ENCODE measurements at places on chromosomes 12 and 14.

- no peak for DNase-seq
Measured at GRCh38 chr14:101494826-101495225, 66.5 kb upstream of the DIO3 start.

- no peak for DNase-seq
Measured at GRCh38 chr14:56280843-56281242, 162.6 kb downstream of the PELI2 start.

- no peak for DNase-seq
Measured at GRCh38 chr12:78229591-78230101, 399.0 kb downstream of the NAV3 start.

DNA sequence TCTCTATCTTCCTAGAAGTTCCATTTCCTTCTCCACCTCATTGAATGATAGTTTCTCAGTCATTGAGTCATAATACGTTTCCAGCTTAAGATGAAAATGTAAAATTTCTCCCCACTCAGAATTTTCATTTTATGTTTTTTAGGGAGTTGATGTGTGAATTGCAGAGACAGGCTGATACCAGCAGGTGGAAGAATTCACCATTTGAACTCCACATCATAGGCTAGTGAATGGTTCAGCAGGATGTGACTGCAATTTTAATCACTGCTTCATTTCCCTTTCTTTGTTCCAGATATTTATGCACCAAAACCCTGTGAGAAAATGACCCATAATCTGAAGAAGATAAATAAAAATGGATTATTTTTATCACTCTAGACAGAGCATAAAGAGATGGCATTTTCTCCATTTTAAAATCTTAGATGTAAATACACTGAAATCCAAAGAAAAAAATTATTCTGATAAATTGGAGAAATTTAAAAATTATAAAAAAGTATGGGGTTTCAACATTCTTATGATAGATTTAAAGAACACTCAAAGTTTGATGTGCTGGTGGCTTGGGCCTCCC, 10.6 kb upstream of the PYGL start:
- DNase-seq = no peak

DNA sequence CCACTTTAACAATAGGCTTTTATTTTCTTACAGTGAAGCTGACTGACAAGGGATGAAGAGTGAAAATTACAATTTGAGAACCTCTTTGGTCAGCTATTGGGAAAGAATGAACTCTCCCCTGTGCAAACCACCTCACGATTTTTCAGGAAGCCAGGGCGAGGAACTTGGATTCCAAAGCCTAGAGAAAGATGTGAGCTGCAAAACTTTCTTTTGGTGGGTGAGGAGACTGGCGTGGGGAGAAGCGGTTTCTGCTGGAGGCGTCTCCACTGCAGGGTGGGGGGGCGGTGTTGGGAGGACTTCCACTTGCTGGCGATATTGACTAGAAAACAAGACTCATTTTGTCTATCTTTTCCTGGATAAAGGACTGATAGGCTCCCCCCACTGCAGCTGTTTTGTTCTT, 59.3 kb upstream of the VRK1 start:
- no peak for DNase-seq

DNA sequence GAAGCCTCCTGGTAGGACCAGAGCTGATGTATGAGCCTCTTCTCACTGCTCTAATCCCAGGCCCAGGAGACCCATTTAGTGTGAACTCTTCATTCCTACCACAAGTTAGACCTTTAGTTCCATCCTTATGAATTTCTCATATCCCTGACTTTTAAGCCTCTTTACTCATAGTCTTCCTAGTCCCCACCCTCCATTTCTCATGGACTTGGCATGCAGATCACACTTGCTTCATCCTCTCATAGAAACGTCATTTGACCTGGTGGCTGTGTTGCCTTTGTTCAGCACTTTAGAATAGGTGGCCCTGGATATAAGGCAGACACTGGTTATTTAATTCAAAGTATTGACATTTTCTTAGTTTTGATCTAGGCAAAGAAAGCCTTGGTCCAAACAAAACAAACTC, 99.5 kb downstream of the SLC16A7 start:
- no peak for DNase-seq

GRCh38 chr12:117141097-117141898, 42.1 kb upstream of the TESC start:
- DNase-seq = peak; percentile 43

Data from NCI-H187 treated with DMSO at 0.1 percent for 48 hours (cell line).